NCI-H345 (cell line): ENCODE measurements at places on chromosomes 11 and 22.

GRCh38 chr11:62344210-62344609 lies 7.0 kb downstream of the ASRGL1 start:
- DNase-seq = no peak

GRCh38 chr22:48492366-48493320 lies 1335.0 kb downstream of the BRD1 start:
- peak; percentile 70 for DNase-seq

- DNase-seq = no peak
These were observed 1335.3 kb downstream of the TBC1D22A start for GRCh38 chr22:48097723-48098122.

DNA sequence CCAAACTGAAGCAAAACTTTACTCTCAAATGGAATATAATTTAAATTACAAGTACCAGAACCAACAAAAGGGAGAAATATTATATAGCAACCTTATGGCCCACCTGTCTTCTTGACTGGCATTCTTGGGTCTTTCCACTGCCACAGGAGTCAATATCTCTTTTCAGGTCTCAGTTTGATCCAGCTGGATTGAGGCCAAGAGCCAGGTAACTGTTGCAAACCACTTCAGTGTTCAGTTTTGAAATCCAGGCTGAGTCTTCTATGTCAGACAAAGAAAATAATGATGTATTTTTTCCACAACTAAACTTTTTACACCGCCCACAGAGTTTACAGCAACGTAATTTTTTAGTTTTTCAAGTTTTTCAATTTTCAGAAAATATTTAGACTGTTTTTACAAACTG lies 648 bp downstream of the DLG2 start:
- peak; percentile 79 for DNase-seq

- no peak for DNase-seq
These were observed 483 bp upstream of the HYLS1 start for GRCh38 chr11:125886997-125887372.

DNA sequence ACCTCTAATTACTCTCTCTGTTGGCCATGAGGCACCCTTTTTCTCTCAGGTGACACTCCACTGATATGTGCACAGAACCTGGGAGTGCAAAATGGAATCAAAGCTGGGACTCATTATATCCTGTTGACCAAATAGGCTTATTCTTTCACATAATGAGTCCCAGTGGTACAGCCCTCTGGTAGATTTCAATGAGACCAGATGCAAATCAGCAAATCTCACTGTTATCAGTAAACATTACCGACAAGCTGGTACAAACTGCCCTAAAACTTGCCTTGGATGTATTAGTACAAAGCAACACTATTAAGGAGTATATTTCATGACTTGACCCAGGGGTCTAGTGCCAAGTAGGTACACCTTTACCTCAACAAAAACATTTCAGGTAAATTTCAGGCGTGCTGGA lies 128.3 kb downstream of the DDX10 start:
- DNase-seq = no peak

GRCh38 chr22:25712661-25713400 lies 29.2 kb upstream of the MYO18B start:
- no peak for DNase-seq

DNA sequence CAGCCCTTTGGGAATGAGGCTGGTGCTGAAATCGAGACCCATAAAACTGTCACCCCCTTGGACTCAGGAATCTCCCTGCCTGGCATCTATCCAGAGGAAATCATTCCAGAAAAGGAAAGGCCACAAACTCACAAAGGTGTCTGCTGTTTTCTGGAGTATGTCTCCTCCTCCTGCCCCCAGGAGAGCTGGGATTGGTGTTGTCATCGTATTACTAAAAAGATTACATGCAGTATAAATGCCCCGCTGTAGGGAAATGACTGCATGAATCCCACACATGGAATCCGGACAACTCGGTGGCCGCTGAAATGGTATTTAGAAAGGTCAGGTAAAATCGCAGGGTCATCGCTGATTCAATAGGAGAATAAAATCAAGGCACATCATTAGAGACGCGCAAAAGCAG lies 18.9 kb upstream of the RFPL3 start:
- DNase-seq = no peak

DNA sequence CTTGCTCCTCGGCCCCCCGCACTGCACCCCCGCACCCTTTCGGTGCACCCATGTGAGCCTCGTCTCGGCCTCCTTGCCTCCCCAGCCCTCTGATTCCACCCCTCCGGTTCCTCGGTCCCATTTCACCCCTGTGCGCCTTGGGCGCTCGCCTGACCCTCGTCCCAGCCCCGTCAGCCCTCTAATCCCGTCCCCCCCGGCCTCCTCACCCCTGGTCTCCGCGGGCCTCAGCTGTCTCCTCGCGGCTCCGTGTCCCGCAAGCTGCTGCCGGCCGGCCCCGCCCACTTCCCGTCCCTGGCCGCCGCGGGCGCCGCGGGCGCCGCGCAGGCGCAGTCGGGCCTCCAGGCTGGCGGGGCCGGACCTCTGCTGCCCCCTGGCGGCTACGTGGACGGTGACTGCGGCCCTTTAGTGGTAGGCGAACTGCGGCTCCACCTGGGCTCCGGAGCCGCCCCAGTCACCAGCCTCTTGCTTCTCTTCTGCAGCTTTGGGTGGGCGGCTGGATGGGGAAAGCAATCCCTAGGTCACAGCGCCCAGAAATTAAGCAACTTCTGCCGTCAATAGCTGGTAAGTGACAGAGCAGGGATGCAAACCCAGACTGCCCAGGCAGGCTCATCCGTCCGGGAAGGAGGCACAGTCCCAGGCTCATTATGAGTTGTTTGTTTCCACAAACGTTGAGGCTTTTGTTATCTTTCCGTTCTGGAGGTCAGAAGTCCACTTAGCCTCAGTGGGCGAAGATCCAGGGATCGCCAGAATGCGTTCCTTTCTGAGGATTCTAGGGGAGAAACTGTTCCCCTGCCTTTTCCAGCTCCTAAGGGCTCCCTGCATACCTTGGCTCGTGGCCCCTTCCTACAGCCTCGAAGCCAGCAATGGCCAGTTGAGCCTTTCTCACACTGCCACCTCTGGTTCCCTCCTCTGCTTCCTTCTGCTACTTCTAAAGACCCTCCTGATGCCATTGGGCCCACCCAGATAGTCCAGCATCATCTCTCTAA lies at the start of gene PPM1F:
PPM1F (minus strand) TSS at position 263 of the 986 bp plus-strand sequence. CDS start 6,800 bp downstream, outside the sequence.
- peak; percentile 77 for DNase-seq

GRCh38 chr11:93784935-93785360 lies 866 bp downstream of the MED17 start:
- DNase-seq = peak; percentile 22

- DNase-seq = no peak
These were observed 23.9 kb downstream of the SLC22A12 start for GRCh38 chr11:64614917-64615316.

DNA sequence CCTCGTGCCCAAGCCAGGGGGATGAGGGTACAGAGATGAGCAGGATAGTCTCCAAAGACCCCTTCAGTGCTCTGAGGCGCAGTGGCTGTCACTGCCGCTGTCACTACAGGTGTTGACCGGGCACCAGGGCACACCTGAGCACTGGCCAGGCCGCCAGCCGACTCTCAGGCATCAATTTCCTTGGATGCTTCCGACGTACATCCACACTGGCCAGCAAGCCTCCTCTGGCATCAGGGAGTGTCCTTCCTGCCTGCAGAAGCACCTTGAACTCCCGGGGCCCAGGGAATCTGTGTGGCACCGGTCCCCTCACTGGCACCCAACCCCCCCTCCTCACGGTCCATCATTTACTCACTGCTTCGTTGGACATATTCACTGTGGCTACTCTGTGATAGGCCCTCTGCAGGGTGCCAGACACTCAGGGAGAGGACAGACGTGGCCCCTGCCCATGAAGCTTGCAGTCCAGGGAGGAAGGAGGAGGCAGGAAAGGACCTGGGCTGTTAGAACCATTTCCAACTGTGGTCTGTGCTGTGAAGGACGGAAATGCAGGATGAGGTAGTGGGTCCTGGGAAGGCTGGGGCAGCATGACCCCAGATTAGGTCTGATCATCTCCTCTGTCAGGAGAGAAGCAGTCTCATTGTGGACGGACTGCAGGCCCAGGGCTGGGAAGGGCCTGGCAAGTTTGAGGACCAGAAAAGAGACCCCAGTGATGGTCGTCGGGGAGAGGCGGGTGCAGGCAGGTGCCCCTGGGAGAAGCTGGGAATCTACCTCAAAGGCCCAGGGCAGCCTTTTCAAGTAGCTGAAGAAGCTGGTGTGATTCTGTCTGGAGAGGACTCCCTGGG lies 46.3 kb upstream of the ANO1 start:
- DNase-seq = no peak

DNA sequence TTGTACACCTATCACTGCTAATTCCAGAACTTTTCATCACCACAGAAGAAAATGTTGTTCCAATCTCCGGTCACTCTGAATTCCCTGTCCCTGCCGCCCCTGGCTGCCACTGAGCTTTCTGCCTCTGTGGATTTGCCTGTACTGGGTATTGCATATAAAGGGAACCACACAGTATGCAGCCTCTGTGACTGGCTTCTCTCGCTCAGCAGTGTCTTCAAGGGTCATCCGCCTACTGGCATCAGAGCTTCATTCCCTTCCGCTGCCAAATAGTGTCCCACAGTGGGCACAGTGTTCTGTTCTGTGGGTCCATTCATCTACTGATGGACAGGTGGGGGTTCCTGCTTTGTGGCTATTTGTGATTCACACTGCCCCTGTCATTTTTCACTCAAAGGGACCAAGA lies 5.3 kb downstream of the DHCR7 start:
- DNase-seq = no peak

GRCh38 chr11:128260398-128260797 lies 327.0 kb downstream of the ETS1 start:
- no peak for DNase-seq

- DNase-seq = no peak
These were observed 117.2 kb upstream of the MTNR1B start for GRCh38 chr11:92852229-92852628.

GRCh38 chr11:77778549-77778948 lies 42.0 kb downstream of the RSF1 start:
- DNase-seq = no peak

DNA sequence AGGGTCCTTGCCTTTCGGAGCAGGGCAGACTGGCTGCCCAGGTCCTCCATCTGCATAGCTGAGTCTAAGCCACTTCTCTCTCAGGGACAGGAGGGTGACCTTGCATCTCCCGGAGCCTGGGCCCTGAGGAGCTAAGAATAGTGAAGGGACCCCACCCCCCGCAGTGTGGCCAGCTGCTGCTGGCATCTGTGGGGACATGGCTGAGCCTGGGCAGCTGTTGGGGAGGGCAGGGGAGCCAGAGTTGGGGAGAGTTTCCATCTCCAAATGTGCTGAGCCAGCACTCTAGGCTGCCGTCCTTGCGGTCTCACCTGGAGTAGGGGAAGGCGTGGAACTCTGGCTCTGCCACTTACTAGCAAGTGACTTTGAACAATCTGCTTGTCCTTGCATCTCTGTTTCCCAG lies 34.8 kb upstream of the SHISAL1 start:
- DNase-seq = no peak

GRCh38 chr22:23384431-23384830 lies 195.7 kb downstream of the IGLL1 start:
- no peak for DNase-seq

DNA sequence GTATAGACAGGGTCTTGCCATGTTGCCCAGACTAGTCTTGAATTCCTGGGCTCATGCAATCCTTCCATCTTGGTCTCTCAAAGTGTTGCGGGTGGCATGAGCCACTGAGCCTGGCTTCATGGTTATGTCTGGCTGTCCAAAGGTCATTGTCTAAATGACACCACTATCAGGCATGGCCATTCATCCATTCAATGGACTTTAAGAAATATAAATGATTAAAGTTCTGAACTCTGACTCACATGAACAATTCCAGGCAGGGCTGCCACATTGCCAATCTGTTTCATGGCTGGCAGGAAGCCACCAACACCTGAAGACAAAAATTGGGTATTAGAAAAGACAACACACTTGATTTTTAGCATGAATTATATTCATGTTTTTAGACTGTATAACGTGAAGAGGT lies 4.1 kb downstream of the RTCB start:
- DNase-seq = no peak

DNA sequence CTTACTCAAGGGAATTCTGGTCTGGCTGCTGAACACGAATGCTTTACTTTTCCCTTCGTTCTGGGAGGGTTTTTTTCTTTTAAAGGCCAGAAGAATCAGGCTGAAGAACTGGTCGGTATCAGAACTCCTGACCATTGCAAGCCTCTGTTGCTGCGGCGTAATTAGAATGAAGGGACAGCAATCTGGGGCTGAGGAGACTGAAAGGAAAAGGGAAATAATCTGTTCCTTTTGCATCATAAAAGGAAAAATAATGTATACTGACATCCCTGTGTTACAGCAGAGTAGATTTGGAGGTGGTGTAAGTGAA lies 670 bp downstream of the SC5D start:
- no peak for DNase-seq

GRCh38 chr22:45972091-45972888 lies 4.7 kb downstream of the WNT7B start:
- DNase-seq = no peak

DNA sequence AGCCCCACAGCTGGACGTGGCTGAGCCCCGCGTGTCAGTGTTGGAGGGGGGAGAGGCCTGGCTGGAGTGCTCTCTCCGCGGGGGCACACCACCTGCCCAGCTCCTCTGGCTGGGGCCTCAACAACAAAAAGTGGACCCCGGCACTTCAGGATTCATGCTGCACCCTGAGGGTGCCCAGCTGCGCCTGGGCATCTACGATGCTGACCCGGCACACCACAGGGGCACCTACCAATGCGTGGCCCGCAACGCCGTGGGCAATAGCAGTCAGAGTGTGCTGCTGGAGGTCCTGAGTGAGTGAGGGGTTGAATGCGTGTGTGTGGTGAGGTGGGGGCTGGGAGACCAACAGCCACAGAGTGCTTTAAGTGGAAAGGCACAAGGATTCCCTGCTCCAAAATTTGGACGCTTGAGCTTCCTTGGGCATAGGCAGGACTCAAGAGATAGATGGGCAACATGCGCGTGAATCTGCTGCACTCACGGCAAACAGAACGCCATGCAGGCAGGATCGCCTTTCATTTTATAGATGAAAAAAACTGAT lies 7.6 kb downstream of the VSIG10L2 start:
- DNase-seq = no peak

GRCh38 chr11:6650980-6651379 lies 4.6 kb downstream of the DCHS1 start:
- no peak for DNase-seq

DNA sequence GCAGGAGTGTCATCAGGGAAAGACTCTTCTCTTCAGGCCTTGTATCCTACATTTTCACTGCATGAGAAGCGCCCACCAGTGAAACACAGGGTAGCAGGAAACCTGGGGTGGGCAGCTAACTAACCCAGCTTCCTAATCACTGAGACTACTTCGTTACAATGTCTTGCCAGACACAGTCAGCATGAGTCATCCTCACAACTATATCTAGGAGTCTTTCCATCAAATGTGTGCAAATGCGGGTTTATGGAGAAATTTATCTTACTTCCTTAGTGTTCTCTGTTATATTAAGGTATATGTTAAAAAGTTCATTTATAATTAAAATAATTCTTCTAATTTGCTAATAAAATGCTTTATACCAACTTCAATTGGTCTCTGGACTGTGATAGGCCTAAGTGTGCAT lies 79.9 kb upstream of the RAB1B start:
- no peak for DNase-seq

- no peak for DNase-seq
These were observed 20.0 kb downstream of the OR2AT4 start for GRCh38 chr11:75076671-75077070.

- no peak for DNase-seq
These were observed 41.0 kb downstream of the CELF1 start for GRCh38 chr11:47511917-47512316.
